ENCODE measurements at places on chromosomes 5 and 9.

DNA sequence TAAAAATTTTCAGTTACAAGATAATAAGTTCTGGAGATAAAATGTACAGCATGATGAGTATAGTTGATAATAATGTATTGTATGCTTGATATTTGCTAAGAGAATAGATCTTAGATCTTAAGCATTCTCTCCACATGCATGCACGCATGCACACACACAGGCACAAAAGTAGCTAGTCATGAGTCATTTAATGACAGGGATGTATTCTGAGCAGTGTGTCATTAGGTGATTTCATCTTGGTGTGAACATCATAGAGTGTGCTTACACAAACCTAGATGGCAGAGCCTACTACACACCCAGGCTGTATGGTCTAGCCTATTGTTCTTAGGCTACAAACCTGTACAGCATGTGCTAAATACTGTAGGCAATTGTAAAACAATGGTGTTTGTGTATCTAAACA is 124.2 kb downstream of the PTTG1 start:
- no peak for DNase-seq

DNA sequence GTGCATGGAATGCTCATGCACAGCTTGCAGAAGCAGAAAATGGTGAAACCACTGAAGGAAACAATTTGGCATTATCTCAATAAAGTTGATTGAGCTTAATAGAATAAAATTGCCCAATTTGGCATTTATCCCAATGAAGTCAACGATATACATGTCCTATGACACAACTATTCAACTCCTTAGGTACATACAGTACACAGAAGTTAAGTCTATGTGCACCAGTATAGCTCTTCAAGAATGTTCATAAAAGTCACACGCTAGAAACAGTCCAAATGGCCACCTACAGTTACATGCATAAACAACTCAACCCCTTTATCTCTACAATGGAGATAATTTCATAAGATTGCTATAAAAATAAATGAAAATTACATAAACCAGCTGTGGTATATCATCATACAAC is 184.5 kb downstream of the DENND1A start:
- no peak for DNase-seq

DNA sequence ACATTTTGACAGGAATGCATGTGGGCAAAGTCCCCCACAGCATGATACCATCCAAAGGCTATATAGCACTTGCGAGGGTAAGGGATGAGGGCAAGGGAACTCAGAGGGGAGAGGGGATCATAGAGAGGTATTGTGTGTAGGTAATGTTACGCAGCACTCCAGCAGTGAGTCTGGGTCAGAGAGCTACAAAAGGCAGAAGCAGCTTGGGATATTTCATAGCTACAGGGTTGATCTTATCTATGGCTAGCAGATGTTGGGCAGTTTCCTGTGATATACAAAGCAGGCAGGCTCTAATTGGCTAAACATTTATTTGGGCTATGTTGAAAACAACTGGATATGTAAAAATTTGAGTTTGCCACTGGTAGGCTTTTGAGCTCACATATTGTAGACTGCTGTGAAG is 17.8 kb upstream of the SLCO4C1 start:
- DNase-seq, result no peak

DNA sequence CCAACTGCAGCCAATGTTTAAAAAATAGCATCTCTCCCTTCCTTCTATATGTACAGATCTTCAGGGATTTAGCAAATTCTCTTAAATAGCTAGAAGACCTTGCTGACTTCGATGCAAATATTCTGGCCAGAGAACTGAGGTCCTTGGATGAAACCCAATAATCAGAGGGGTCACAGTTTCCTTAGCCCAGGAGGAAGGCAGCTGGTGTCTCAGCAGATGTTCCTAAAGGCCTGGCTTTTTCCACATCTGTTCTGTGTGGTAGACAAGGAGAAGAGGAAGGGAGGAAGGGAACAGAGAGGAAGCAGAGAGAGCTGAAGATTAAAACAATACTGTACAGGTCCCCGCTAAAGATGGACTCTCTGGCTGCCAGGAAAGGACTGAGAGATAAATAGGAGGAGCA is 33.1 kb downstream of the BOD1 start:
- no peak for DNase-seq

- DNase-seq, result peak; percentile 33
Measured at GRCh38 chr5:139482050-139482889, at the start of gene STING1. TSS of gene STING1 (minus strand) at chr5:139482758. CDS start at chr5:139481704, 1,054 bp downstream.

DNA sequence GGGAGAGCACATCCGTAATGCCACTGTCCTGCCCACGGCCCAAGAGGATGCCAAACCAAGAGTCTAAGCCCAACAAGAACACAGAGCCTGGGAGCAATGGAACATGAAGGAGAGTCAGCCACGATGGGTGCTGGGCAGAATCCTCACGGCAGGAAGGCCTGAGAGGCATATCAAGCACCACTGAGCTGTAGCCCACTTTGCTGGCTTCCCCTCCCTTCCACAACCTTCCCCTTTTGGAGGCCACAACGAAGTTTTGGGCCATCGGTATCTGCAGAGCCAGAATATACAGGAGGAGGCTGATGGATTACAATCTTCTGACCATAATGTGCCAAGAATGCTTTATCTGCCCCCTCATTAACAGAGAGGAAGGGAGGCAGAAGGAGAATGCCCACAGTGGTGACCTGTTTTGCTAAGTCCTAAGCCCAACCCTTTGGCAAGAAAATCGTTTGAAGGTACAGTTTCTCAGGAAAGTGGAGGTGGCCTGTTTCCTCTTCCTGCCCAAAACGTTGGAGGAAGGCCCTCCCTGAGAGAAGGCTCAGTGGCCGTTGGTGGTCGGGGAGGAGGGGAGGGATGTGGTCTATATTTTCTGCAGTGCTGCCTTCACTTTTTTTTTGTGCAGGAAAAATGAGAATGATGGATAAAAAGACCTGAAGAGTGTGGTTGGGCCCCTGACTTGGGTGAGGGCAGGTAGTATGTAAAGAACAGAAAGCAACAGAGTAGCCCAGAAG is 26.2 kb downstream of the MACROH2A1 start:
- no peak for DNase-seq

DNA sequence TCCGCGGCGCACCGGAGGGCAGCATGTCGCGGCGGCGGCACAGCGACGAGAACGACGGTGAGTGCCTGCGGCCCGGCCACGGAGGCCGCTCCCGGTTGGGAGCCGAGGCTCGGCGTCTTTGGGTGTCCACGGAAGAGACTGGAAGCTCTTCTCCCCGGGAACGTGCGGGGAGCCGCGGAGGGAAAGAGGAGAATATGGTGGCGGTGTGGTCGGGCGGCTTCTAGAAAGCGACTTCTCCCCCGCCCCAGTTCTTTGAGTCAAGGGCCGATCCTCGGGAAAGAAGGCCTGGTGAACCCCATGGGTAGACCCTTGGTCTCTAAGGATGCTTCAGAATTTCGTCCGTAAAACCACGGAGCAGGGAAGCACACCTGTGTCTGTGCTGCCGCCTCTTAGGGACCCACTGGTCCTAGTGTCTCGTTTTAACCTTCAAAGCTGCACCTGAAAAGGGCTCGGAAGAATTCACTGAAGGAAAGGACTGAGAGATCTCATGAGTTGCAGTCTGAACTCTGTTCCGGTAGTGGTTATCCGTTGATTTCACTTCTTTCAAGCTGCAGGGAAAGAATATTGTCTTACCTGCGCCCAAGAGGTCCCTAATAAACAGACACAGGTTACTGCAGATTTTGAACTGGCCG is 354 bp downstream of the NCBP1 start:
- DNase-seq, result no peak

DNA sequence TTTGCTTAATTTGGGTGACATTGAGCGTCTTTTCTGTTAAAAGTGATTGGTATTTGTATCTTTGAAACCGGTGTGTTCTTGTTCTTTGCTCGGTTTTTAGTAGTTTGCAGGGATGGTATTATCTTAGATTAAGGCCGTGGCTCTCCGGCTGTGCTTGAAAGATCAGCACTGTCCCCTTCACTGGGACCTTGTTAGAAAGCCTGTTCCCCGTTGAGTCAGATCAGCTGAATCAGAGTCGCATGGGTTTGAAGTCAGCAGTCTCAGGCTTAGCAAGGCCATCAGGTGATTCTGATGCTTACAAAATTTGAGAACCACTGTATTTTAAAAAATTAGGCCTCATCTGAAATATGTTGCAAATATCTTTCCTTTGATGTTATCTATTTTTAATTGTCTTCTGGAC is 5.0 kb downstream of the DIRAS2 start:
- no peak for DNase-seq

GRCh38 chr5:139377226-139377625 is 5.9 kb downstream of the SLC23A1 start:
- DNase-seq, result no peak

- DNase-seq, result no peak
Measured at GRCh38 chr5:181084621-181085195, 44.6 kb downstream of the BTNL9 start.

DNA sequence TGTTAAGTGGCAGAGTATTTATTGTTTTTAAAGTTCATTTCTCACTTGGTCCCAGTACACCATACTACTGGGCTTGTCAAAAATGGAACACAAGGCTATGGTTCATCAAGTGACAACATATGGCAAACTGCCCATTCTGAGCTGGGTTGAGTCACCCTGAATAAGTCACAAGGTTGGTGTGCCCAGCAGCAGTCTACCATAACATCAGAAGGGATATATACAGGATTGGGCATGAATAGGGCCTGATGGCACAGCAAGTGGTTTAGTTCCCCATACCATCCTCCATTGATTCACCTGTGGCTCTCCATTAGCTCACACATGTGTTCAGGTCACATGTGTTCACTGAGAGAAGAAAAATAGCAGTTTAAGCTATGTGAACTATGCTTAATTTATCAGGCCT is 249.8 kb upstream of the PRDM9 start:
- no peak for DNase-seq

DNA sequence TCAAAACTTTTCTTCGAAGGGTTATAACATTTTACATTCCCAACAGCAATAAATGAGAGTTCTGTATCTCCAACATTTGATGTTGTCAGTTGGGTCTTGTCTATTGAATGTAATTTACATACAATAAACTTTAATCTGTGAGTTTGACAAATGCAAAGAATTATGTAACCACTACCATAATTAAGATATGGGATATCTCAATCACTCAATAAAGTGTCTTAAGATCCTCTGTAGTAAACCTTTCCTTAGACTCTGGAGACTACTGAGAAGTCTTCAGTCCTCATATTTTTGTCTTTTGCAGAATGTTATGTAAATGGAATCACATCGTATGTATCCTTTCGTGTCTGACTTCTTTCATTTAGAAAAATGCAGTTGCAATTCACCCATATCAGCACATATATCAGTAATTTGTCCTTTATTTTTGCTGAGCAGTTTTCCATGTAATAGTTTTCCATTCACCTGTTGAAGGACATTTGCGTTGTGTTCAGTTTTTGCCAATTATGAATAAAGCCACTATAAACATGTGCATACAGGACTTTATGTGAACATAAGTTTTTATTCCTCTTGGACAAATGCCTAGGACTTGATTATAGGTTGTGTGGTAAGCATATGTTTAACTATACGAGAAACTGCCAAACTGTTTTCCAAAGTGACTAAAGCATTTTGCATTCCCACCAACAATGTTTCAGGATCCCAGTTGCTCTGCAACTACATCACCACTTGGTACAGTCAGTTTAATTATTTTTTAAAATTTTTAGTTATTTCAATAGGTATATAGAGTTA is 784.6 kb upstream of the ZNF608 start:
- DNase-seq, result no peak

DNA sequence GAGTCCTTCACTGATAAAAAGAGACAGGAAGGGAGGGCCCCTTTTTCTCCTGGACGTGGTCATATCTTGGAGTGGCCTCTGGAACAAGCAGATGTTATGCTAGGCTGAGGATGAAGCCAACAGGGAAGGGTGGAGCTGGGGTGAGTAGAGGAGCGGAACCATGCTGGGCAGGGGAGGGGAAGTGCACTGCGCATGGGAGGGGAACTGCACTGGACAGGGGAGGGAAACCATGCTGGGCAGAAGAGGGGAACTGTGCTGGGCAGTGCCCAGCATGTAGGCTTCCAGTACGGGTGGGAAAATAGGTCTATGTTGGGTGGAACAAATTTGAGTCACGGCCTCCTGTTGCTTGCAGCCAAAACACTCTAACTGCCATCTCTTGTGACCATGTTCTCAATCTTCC is 19.3 kb upstream of the IRX4 start:
- no peak for DNase-seq

GRCh38 chr9:97809666-97810344 is 43.2 kb upstream of the FOXE1 start:
- no peak for DNase-seq

- no peak for DNase-seq
Measured at GRCh38 chr5:112142769-112143270, 276.3 kb downstream of the EPB41L4A start.

DNA sequence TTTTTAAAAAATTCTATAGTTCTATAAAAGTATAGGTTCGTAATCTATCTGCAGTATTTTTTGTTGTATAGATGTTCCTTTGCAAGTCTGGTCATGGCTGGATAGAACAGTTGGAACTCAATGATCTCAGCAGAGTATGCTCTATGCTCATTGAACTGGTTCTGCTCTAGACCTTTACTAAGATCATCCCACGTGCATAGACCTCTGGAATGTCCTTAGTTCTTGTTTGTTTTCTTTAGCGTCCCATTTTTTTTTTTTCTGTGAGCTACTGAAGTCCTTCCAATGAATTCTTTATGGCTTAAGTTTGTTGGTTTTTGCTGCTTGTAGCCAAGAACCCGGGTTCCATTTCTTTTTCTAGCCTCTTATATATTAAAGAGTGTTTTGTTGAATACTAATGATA is 3.5 kb downstream of the TMEM38B start:
- no peak for DNase-seq

DNA sequence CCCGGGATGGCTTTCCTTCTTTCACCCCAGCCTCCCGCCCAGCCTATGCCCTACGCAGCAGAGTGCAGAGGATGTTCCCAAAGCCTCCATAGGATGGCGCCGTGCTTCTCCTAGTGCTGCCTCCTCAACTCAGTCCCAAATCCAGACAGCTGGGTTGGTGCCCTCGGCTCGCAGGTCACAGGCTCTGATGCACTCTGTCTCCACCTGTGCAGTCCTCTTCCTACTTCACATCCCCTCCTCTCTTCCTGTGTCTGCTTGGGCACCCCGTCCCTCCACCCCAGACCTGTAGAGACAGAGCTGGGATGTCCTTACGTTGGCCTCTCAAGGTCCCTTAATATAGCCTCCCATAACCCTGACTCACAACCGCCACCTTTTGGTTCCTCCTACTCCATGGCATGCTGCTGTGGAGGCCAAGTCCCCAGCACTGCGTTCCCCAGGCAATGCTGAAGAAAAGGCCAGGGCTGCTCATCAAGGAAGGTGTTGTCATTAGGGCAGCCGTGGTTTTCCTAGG is 314.4 kb downstream of the GADD45G start:
- DNase-seq, result no peak

- DNase-seq, result no peak
Measured at GRCh38 chr9:126203313-126203712, 123.3 kb upstream of the MVB12B start.

DNA sequence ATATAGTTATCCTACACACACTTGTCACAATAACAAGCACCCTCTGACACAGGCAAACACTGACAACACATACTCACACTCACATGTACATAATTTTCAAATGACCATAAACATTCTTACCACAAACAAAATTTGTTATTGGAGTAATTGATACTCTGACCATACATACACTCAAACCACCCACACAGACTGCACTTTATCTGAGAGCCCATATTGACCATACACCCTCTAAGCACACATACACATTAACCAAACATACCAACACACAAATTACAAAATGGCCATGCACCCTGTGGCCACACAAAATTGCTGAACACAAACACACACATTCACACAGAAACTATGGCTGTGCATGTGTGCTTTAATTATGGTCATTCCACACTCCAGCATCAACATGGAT is 79.1 kb upstream of the FAM120A start:
- DNase-seq, result no peak

All from esophagus squamous epithelium (tissue), 5 donors.